G401 (cell line): ENCODE measurements at places on chromosomes 6 and 20. TPM values are rescaled to one million over a fixed set of nuclear protein-coding genes. Genes with fewer than 3 reads are reported as not detected.

The TFAP2D gene
- not detected in 2 replicates for total RNA-seq

The ACTL10 gene
- not detected in 2 replicates for total RNA-seq

The SLCO4A1 gene
- 9.2 and 10.3 TPM in 2 replicates for total RNA-seq

GRCh38 chr20:48965189-48965910, 43.8 kb downstream of the ARFGEF2 start:
- no peak for DNase-seq

- DNase-seq, result no peak
These were observed 1.7 kb upstream of the SCAF8 start for GRCh38 chr6:154731296-154732218.

GRCh38 chr6:71294121-71294523, 5.5 kb downstream of the OGFRL1 start:
- peak; percentile 97 for DNase-seq

- peak; percentile 11 for DNase-seq
These were observed 72.8 kb downstream of the RTN4IP1 start for GRCh38 chr6:106556368-106556960.

- no peak for DNase-seq
These were observed 11.4 kb downstream of the PKIG start for GRCh38 chr20:44593751-44594150.

DNA sequence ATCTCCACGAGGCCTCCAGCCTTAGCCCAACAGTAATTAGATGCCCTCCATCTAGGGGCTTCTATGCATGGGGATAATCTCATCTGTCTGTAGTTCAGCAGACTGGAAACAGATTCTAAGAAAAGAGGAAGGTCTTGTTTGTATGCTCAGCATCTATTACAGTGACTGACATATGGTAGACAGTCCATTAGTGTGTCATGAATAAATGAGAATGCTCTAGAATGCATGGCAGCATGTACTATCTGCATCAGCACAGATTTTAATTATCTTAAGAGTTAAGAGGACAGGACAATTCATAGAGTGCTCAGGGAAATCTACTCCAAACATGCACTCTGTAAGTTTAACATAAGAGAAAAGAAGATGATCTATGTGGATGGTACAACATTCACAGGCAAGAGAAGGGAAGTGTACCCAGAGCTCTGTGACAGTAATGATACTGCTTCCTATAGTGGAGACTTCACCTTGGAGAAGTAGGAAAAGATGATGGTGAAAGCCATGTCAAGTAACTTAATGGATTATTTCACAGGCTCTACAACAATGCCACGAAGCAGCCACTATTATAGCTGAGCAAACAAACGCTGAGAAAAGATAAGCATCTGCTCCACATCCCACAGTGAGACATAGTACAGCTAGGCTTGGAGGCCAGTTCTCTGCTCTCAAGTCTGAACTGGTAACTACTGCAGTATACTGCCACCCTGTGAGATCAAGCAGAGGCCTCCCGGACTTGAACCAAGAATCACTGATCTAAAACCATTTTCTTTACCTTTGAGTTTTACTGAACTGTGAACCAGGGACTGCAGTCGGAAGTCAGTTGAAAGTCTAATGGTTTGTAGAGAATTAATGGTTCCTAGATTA, 309.2 kb upstream of the SPTLC3 start:
- DNase-seq, result no peak

GRCh38 chr6:169629256-169629655, 72.6 kb downstream of the WDR27 start:
- no peak for DNase-seq

GRCh38 chr6:41877051-41877680, 18.0 kb downstream of the USP49 start:
- DNase-seq, result no peak

GRCh38 chr20:47304287-47304686, 52.2 kb downstream of the ZMYND8 start:
- no peak for DNase-seq

- peak; percentile 68 for DNase-seq
These were observed 650 bp upstream of the TTK start for GRCh38 chr6:80003826-80004172.

- no peak for DNase-seq
These were observed 763.1 kb downstream of the C6orf118 start for GRCh38 chr6:164546263-164546662.

GRCh38 chr20:59018817-59019216, 412 bp upstream of the TUBB1 start:
- no peak for DNase-seq

DNA sequence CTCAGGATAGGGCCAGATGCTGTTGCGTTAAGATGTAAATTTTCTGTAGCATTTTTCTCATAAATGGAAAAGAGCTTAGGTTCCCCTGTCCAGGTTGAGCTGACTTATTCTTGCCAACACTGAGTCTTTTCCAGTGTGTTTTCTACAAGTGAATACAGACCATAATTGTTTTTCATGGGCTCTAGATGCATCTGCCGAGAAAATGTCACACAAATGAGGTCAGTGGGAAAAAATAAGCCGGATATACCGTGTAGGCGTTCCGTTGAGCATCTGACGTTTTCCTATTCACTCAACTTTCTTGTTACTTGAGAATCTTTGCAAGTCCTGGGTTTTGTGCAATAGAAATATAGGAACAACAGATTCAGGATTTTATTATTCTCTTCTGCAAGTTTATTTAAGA, 582.9 kb upstream of the CDH4 start:
- DNase-seq, result no peak
